ENCODE measurements at places on chromosomes 13 and 19.

- DNase-seq, result no peak
These were observed 32.7 kb downstream of the STK24 start for GRCh38 chr13:98544104-98544710.

- DNase-seq, result peak; percentile 50
These were observed 113.7 kb downstream of the RFC3 start for GRCh38 chr13:33931397-33932311.

- DNase-seq, result no peak
These were observed 7.5 kb upstream of the ILF3 start for GRCh38 chr19:10646456-10647159.

DNA sequence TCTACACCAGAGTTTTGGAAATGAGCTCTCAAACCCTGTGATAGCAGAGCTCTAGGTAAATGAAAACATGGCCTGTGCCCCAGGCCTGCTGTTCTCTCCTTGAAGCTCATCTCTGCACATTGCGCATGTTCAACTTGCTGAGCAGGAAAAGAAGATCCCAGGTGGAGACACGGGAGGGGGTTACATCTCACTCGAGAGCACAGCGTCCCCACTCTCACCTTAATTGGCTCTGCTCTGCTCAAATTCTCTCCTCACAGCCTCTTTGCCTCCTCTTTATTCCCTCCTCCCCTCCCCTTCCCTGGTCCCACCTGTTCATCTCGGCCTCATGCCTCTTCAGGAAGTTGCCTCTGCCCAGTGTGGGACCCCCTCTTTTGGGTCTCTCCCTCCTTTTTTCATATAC, 44.7 kb downstream of the RGCC start:
- no peak for DNase-seq

GRCh38 chr13:95388420-95389079, 87.3 kb upstream of the ABCC4 start:
- DNase-seq, result no peak

GRCh38 chr13:52447815-52448552, 2.5 kb downstream of the VPS36 start:
- no peak for DNase-seq

DNA sequence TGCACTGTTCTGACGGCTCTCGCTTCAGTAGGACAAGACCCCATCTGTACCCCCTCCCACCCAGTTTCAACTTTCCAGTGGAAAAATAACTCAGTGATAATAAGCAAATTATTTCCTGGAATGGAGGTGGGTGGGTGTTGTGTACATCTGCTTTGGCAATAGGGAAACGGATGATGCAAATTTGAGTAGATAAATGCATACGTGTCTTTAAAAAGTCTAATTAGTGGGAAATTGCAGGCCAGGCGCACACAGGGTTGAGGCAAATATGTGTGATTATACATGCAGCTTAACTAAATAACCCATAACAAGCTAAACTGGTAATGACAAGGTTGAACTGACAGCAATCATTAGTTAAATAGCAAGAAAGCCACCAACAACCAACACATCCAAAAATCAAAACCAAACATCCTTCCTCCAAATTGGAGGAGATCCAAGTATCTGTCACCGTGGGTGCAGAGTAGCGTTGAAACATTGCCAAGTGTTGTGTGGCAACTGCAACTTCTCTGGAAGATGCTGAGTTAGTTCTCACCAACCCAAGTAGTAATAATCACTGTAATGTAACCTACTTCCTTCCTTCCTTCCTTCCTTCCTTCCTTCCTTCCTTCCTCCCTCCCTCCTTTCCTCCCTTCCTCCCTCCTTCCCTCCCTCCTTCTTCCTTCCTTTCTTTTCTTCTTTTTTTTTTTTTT, 54.6 kb downstream of the TRPM4 start:
- DNase-seq, result no peak

GRCh38 chr13:21014502-21015170, 46.8 kb downstream of the LATS2 start:
- peak; percentile 80 for DNase-seq

- DNase-seq, result no peak
These were observed 244.7 kb downstream of the VWA8 start for GRCh38 chr13:41716236-41716635.

GRCh38 chr19:8342684-8343482, at the start of gene KANK3:
KANK3 (minus strand) TSS chr19:8343262; CDS start chr19:8337828, 5,434 bp downstream.
- DNase-seq, result peak; percentile 96

- DNase-seq, result no peak
These were observed 2.3 kb downstream of the CEACAM16 start for GRCh38 chr19:44701228-44701627.

- DNase-seq, result no peak
These were observed 528.4 kb upstream of the NBEA start for GRCh38 chr13:34413538-34414210.

GRCh38 chr19:3024870-3025548, 4.1 kb downstream of the TLE2 start:
- DNase-seq, result no peak

- peak; percentile 35 for DNase-seq
These were observed 153.5 kb upstream of the KLF12 start for GRCh38 chr13:74287724-74288169.

DNA sequence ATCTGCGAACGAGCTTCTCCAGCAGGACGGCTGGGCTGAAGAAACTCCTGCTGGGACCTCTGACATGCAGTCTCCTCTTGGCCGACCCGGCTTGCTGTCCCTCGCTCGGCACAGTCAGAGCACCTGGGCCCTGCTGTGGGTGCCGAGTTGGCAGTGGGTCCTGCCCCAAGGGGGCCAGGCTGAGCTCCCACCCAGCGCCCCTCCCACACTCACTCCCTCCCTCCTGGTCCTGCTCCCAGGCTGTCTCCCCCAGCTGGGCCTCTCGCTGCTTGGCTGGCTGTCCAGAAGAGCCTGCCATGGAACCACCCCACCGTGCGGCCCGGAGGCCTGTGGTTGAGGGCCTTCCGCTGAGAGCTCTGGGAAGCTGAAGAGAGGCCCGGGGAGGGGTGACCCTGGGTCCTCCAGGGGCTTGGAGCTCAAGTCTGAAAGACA, 6.0 kb downstream of the AKT2 start:
- DNase-seq, result peak; percentile 77

GRCh38 chr19:2345076-2345475, 15.0 kb upstream of the TMPRSS9 start:
- no peak for DNase-seq

- no peak for DNase-seq
These were observed 2227.9 kb upstream of the PCDH20 start for GRCh38 chr13:63643543-63643942.

DNA sequence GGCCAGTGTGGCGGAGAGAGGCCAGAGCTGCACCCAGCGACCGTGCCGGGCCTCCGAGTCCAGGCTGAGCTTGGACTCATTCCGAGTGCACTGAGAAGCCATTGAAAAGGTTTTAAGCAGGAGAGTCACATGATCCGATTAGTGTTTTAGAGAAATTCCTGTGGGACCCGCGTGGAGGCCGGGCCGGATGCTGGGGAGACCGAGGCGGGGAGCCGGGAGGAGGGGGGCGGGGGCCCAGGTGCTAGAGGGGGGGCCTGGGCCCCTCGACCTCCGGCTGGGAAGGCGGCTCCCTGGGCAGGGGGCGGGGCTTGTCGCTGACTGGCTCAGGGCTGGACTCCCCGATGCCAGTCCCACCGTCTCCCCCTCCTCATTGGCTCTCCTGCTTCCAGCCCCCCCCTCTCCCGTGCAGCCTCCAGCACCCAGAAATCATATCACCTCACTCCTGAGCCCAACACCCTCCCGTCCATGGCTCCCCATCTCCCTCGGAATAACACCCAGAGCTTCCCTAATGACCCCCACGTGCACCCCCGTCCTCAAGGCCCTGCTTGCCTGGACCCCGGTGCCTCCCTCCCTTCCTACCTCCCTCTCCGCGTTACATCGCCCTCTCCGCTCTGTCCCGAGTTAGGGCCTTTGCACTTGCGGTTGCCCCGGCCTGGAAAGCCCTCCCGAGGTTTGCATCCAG, 5.2 kb upstream of the ZNF579 start:
- DNase-seq, result peak; percentile 51

GRCh38 chr19:17544418-17544817, 11.0 kb upstream of the COLGALT1 start:
- no peak for DNase-seq

DNA sequence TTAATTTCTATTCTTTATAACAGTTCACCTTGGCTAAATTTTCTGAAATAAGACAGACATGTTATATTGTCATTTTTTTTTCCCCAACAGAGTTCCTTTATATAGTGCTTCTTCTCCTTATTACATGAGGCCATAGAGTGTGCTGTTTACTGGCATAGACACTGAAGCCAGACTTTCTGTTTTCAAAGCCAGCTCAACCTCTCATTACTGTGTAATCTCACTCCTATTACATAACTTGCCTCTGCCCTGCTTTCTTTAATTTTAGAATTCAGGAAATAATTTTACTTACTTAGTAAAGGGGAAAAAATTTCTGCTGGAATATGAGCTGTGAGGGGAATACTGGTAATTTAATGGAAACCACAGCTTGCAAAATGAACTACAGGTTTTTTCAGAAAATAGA, 1380.4 kb downstream of the SLITRK1 start:
- DNase-seq, result no peak

- DNase-seq, result no peak
These were observed 78.7 kb upstream of the SERP2 start for GRCh38 chr13:44294876-44295275.

GRCh38 chr13:107937848-107938247, 277.5 kb downstream of the LIG4 start:
- DNase-seq, result no peak

DNA sequence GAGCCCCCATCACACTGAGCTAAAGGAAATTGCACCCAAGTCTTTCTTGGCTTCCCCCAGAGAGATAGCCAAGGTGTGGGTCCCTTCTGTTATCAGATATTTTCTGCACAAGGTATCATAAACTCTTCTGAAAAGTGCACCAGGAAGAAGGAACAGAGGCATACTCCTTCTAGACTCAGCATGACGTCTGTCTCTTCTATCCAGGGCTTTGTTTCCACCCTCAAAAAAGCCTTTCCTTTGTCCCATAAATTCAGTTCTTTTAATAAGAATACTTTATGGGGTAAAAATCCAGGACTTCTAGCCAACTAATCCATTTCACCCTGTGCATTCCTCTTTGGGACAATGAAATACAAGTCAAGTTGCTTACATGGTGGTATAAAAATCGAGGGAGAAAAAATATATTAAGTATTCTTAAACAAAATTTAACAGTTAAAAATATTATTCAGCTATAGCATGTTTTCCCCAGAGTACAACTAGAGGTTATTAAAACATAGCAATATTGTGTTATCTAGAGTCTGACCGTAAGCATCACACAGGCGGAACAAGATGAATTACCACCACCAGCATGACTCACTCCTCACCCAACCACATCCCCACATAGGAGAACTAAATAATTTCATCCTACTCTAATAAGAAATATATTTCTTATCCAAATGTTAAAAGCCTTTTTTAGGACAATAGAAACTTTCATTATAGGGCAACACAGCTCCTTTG, 79.9 kb upstream of the GPC6 start:
- DNase-seq, result peak; percentile 17

GRCh38 chr19:18443831-18444230, 5.9 kb upstream of the ISYNA1 start:
- DNase-seq, result no peak

GRCh38 chr19:10927730-10928562, 493 bp downstream of the YIPF2 start:
- DNase-seq, result peak; percentile 29

DNA sequence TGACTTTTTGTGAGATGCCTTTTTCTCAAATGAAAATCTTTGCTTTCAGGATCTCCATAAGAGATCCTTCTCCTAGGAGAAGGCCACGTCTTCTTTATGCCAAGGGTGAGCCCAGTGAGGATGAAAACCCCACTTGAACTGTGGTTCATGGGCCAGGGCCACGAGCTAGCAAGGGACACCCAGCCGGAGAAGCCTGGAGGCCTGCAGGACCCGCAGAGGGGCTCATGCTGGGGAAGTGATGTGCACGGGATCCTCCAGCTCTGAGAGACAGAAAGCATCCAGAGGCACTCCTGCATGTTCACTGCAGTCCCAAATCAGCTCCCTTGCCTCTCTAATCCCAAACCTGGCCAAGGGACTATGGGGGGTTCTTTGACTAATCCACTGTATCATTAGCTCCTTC, 168.9 kb downstream of the UQCRFS1 start:
- DNase-seq, result no peak

DNA sequence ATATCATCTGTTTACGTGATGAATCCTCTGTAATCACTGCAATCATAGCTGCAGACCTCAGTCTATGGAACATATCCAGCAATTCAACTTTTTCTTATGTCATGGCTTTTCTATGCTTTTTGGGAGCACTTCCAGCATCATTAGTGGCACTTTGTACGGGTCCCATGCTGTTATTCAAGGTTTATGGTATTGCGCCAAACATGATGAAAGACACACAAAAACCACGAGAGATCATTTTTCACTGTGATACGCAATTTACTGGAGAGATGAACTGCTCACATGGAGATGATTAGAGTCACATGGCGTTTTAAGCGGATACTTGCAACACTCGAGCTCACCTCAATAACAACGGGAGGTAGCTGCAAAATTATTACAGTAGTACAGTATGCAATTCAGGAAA, 2101.7 kb upstream of the PCDH20 start:
- no peak for DNase-seq

DNA sequence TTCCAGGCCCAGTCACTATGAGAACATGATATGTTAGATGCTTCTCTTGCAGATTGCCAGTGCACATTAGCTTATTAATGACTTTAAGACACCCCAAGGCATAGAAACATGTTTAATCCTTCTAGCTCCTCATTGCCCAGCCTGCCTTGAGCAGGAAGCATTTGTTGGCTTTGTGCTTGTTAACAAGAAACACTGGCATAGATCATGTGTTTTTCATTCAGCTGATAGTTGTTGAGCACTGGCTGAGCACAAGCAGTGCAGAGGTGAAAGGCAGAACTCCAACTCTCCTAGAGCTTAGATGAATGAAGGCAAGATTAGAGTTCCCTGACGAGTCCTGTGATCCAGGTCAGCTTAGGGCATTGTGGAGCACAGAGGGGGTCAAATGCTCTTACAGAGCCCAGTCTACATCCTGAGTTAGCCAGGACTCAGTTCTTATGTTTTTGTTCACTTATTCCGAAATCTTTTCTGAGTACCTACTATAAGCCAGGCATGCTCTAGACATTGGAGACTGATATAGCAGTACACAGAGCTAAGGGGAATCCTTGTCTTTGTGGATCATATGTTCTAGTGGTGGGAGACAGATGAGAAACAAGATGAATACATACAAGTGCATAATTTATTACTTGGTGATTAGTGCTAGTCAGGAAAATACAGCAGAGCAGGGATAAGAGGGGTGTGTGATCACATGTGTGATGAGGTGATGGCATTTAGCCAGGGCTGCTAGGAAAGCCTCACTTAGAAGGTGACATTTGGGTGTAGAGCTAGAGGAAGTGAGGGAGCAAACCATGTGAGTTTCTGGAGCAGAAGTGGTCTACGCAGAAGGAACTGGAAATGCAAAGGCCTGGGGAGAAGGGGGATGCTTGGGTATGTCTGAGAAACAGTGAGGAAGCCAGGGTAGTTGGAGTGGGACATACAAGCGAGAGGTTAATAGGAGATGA, 101.2 kb downstream of the WASF3 start:
- DNase-seq, result no peak

GRCh38 chr19:1910177-1910576, 5.0 kb downstream of the ADAT3 start:
- DNase-seq, result peak; percentile 37
